ENCODE measurements at places on chromosomes 3 and 15. TPM values are rescaled to one million over a fixed set of nuclear protein-coding genes. Genes with fewer than 3 reads are reported as not detected.

MED12L gene
- 4.6 TPM for total RNA-seq

RPL32 gene
- total RNA-seq: 1,222 TPM

NTRK3 gene
- not detected for total RNA-seq

SLC51A gene
- not detected for total RNA-seq

TUSC2 gene
- 31.2 TPM for total RNA-seq

SLC22A13 gene
- 3.5 TPM for total RNA-seq
